HFF-Myc (cell line): ENCODE measurements at places on chromosomes 12 and 14.

- DNase-seq, result no peak
These were observed 1957.4 kb upstream of the SEL1L start for GRCh38 chr14:83491091-83491490.

DNA sequence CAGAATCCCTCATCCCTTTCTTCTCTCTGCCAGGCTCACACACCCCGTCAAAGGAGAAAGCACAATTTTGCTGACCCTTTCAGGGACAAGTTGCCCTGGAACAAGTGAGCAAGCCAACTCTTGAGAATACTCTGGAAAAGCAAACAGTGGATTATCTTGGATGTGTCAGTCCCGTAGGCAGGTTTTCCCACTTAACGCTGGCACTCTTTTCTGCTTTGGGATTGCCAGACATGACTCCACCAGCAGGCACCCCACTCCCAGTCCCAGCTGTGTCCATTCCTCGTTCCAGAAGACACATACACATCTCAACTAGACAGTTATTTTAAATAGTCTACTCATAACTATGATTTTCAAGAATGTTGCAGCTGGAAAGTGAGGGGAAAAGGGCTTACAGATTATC lies 145.5 kb upstream of the CDKN3 start:
- no peak for DNase-seq

DNA sequence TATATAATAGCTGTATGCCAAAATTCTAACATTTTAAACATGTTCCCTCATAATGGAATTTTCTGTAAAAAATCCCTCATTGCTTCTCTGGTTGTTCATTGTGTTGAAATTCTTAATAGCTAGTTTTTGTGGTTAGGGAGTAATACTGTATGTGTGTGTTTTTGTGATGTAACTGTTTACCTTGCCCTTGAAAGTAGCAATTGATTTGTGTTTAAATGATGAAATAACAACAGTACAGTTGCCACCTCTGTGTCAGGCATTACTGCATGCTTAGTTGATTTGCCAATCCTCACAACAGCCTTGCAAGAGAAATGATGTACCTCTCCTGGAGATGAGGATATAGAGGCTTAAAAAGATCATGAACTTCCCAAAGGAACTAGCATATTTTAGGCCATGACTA lies 94.9 kb downstream of the DAAM1 start:
- DNase-seq, result no peak

DNA sequence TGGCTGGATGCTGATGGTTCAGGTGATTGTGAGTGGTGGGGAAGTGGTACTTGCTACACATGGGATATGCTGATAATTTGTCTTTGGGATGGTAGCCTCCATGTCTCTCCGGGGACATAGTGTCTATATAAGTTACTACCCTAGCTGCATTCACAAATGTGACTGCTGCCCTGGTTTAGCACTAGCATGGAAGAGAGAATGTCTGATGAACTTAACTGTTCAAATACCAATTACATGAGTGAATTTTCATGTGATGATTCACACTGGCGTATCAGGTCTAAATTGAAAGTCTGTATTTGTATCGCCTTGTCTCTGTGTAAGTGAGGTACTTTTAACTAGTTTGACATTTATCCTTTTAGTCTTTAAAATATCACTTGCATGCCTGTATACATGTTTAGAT lies 34.4 kb downstream of the ATF7IP start:
- DNase-seq, result no peak

DNA sequence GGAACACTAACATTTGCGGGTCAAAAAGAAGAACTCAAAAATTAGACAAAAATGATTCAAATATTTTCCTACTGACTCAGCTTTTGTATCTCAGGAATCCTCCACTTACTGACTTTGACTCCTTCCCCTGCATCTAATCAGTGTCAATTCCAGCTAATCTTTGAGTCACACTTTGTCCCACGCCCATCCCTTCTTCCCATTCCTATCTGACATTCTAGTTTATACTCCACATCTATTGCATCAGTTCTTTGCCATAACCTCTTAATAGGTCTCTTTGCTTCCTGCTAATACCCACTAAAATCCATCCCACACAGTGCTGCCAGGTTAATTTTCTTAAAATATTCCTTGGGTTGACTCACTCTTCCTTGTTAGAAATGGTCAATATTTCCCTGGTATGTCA lies 19.1 kb downstream of the BBS10 start:
- DNase-seq, result peak; percentile 43

- no peak for DNase-seq
These were observed 202.8 kb upstream of the DIO3 start for GRCh38 chr14:101358320-101359125.

- no peak for DNase-seq
These were observed 693.3 kb upstream of the TBX3 start for GRCh38 chr12:115377230-115377629.

DNA sequence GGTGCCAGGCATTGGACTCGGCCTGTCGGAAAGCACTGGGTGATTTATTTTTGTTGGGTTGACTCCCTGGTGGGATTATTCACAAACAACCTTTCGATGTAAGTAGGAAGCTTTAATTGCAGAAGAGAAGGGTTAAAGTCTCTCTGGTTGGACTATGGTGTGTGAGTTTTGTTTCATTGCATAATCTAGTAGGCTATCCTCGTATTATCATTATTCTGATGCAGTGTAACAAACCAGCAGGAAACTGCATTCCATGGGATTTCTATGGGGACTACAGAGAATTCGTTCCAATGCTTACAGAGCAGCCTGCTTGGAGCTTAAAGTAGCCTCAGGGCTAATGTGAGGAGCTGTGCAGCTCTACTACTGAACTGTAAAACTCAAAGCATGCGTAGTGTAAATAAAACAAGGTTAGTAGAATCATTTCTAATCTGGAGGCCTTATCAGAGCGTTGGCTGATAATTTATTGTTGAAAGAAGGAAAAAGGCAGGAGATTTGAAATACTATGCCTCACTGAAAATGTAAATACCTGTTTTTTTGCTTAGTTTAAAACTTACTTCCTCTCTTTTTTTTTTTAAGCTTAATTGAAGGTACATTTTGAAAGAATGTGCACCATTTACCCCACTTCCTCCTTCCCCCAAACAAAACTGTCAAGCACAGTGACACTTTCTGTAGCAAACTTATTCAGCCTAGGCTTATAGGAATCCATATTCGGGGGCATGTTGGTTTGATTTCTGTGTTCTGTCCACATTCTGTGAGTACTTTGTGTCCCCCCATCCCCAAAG lies 226.7 kb downstream of the NPAS3 start:
- no peak for DNase-seq

DNA sequence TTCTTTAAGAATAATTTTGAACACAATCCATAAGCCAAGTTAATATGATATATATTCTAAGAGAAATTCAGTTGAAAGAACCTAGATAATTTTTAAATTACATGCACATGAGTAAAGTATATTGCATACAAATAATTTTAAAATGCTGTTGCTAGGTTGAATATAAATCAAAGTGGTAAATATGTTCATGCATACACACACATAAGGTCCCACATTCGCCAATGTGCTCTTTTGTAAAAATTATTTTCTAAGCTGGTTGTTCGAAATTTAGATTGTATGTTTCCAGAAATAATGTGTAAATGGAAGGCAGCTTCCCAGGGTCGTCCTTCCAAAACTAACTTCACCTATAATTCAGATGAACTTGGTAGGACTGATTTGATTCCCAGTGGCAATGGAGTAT lies 173.7 kb upstream of the CCDC196 start:
- DNase-seq, result no peak

- no peak for DNase-seq
These were observed 361.3 kb upstream of the TMTC1 start for GRCh38 chr12:30144777-30145683.

- DNase-seq, result no peak
These were observed 41.2 kb upstream of the PPM1H start for GRCh38 chr12:62976110-62976662.

- no peak for DNase-seq
These were observed 130.6 kb downstream of the SLC15A4 start for GRCh38 chr12:128693115-128693514.

DNA sequence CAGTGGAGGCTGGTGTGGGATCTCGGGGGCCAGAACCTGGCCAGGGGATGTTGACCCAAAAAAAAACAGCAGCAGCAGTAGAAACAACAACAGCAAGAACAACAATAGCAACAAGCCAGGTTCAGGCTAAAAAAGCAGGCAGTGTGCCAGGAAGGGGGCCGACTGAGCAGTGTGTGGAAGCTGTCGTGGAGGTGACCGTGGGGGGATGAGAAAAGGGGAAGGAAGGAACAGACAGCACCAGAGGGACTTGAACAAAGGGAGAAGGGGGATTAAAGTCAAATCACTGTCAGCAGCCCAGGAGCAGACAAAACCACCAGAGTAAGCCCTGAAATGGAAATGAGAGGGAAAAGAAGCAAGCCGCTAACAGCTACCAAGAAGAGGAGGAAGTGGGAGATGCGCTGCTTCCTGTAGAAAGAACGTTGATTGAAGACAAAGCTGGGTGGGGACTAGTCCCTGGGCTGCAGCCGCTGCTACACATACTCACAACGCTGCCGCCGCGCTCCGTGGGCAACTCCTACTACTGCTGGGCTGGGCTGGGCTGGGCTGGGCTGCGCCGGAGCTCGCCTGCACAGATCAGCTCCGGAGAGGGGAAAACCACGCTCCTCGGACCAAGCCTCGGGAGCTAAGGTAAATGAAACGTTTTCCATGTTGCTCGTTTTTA lies at the start of gene GNG2:
GNG2 (plus strand) TSS at position 449 of the 661 bp plus-strand sequence. CDS start 90,067 bp downstream, outside the sequence.
- DNase-seq, result no peak

DNA sequence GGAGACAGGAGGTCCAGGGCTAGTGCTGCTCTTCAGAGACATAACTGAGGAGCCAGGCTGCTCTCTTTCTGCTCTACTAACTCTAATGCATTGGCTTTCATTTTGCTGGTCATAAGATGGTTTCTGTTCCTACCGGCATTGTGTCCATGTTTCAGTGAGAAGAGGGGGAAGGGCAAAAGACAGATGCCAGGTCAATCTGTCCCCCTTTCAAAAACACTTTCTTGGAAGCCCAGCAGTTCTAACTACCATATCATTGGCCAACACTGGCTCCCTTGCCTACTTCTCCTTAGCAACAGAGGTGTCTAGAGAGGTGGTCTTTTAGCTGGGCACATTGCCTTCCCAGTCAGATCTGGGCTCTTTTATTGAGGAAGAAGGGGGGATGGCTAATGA lies 63.9 kb downstream of the TGFB3 start:
- DNase-seq, result no peak
